ENCODE measurements at places on chromosomes 3 and 15.

GRCh38 chr15:61768131-61768530 lies 292.1 kb downstream of the VPS13C start:
- DNase-seq: no peak

GRCh38 chr3:150069154-150069527 lies 98.4 kb upstream of the PFN2 start:
- no peak for DNase-seq

DNA sequence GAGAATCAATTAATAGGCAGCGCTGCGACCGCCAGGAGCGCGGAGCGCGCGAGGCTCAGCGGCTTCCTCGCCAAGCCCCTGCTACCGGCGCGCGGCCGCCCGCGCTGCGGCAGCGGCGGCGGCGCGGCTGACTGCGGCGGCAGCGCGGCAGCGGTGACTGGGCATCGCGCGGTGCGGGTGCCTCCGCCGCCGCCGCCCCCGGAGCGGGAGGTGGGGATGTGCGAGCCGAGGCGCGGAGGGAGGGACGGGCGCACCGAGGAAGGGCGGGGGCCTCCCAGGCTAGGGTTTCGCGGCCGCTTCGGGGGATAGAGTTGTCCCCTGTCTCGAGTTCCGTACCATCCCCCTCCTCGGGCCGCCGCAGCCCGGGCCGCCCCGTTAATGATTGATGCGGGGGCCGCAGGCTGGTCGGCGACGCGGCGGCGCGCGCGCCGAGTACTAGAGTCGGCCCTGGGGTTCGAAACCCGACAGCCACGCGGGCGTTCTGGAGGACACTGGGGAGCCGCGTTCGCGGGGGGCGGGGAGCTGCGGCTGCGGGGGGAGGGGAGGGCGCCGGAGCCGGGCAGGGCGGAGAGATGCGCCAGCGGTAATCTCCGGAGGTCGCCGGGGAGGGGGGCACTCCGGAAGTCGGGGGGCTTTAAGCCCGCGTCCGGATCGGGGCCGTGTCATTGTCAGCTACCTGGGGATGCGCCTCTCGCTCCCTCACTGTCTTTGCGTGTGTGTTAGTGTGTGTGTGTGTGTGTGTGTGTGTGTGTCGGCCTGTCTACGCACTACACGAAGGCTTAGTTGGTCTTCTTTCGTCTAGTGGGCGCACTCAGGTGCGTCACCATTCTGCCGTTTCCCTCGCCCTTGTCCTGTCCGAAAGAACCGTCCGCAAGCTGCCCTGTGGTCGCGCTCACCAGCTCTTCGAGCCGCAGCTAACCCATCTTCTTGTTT lies at the start of gene PAQR9:
TSS of gene PAQR9 (minus strand) at position 159 of the 933 bp plus-strand sequence. CDS start 338 bp downstream, outside the sequence.
- no peak for DNase-seq

DNA sequence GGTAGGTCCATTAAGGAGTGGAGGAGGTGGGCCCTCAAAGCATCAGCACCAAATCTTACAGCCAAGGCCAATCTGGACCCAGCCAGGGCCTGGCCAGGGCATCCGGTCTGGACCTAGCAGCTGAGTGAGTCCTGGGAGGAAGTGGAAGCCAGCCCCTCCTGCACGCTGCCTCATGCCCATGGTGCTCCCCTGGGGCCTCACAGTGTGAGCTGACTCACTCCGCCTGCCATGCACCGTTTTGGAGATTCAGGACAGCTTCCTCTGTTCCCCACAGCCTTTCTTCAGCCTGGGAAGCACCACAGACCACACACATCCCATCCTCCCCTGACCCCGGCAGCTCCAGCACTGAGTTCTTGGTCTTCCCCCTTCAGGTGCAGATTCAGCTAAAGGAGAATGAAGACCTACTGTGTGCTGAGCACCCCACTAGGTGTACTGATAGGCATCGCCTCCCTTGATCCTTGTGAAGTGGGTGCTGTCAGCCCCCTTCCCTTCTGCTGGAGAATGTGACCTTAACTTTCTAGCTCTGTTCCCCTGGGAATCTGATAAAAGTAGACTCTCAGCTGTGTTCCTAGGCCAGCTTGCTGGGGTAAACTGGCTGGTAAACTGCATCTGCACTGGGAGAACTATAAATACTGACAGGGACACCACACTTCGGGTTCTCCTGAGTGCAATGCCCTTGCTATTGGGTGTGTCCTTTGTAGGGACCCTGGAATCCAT lies 36.8 kb upstream of the SEC13 start:
- no peak for DNase-seq

Data from NCI-H510A (cell line).